ENCODE measurements at places on chromosomes 5 and 9.

DNA sequence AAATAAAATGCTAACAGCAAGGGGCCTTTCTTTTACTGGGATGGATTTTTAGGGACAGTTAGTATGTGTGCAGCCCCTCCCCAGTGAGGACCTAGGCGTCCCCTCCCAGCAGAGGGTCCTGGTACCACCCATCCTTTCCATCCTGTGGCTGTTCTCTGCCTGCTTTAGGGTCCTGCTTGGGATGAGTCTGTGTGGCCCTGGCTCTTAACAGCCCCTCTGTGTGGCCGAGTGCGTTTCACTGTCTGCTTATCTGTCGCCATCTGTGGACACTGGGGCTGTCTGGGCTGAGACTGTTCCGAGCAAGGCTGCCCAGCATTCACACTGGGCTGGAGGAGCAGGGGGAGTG is 17.0 kb downstream of the WNK2 start:
- no peak for DNase-seq

DNA sequence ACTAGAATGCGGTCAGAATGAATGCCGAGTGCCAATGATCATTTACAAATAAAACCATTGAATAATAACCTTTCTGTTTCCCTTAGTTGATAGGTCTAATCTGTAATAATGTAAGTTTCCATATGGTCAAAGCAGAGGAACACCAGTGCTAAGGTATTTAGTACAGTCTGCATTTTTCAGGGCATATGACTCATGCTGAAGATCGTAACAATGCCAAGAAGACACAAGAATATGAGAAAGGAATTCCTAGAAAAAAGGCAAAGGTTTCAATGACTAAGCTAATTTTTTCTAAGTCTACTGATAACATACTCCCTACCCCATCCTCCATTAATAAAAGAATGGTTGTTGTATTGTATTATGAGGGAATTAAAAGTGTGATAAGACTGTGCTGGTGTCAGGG is 2.8 kb downstream of the OR1L8 start:
- no peak for DNase-seq

DNA sequence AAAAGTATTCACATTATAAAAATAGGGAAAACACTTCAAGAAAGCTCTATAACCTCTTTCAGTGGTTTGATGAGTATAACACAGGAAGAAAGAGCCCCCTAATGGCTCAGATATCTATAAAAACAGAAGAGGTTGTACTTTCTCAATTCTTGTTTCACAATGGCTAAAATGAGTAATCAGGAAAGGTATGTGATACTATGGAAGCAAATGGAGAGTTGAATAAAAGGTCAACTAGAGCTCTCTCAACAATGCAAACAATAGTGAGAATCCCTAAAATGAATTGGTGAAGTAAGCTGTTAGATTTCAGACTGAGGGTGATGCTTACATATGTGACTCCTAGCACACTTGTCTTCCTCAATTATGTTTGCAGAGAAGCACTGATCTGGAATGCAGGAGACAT is 584.6 kb upstream of the CDH18 start:
- no peak for DNase-seq

DNA sequence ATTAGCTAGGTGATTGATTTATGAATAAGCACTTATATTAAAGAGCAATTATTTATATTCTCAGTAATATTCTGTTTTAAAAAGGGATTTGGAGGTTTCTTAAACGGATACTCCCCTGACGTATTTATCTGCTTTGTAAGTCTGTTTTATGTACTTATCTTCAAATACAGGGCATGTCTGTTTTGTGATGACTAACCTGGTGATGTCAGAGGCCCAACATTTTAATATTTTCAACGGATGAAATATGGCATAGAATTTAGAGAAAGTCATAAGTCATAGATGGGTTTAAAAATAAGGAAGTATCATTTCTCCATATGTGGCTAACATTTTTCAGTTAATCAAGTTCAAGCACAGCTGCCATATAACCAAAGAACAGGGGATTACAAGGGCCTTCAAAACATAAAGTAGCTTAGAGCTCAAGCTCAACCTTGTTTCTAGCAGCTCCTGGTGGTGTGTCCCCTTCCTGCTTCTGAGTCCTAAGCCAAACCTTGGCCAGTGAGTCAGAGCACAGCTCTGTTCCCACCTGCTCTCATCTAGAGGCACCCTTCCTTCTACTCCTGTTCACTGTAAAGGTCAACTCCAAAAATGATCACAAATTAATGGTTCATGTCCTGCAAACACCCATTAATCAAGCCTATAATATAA is 131.4 kb downstream of the OXCT1 start:
- no peak for DNase-seq

- DNase-seq: no peak
Measured at GRCh38 chr5:113266227-113266912, 168.4 kb downstream of the TSSK1B start.
